M059J (cell line): ENCODE measurements at places on chromosomes 6 and 20. TPM values are rescaled to one million over a fixed set of nuclear protein-coding genes. Genes with fewer than 3 reads are reported as not detected.

Gene PGBD1
- total RNA-seq: 10.5 and 11.9 TPM in 2 replicates

GRCh38 chr20:402496-402885 lies 5.6 kb upstream of the RBCK1 start:
- DNase-seq: no peak

- DNase-seq: no peak
Measured at GRCh38 chr6:27290065-27290849, 21.8 kb downstream of the POM121L2 start.

- DNase-seq: no peak
Measured at GRCh38 chr6:166565084-166565967, 21.2 kb downstream of the RAMACL start.

Gene C20orf141
- total RNA-seq: not detected in 2 replicates

- no peak for DNase-seq
Measured at GRCh38 chr20:45427236-45428149, 11.6 kb downstream of the PIGT start.

Gene CST7
- 4.2 and 6.8 TPM in 2 replicates for total RNA-seq

Gene UNC5CL
- total RNA-seq: 0.02 and 0.20 TPM in 2 replicates

- no peak for DNase-seq
Measured at GRCh38 chr6:43493833-43494232, 16.3 kb downstream of the LRRC73 start.

Gene TPD52L2
- 130 and 152 TPM in 2 replicates for total RNA-seq

GRCh38 chr6:11218538-11219399 lies 13.7 kb downstream of the NEDD9 start:
- DNase-seq: no peak

DNA sequence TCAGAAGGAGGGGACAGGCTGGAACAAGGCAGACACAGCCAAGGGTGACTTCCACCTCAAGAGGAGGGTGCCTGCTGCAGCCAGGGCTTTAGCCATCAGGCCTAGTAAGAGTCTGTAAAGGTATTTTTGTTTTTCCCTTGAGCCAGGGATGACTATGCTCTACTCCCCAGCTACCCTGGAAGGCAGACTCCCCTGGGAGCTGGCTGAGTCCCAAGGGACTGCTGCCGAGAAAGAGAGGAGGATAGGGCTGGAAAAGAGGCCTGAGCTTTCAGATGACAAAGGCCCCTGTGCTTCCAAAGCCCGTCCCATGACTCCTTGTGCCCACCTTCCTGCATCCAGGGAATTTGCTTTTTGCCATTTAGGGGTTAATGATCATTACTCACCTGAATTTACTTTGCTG lies 14.0 kb upstream of the GSTA4 start:
- no peak for DNase-seq

DNA sequence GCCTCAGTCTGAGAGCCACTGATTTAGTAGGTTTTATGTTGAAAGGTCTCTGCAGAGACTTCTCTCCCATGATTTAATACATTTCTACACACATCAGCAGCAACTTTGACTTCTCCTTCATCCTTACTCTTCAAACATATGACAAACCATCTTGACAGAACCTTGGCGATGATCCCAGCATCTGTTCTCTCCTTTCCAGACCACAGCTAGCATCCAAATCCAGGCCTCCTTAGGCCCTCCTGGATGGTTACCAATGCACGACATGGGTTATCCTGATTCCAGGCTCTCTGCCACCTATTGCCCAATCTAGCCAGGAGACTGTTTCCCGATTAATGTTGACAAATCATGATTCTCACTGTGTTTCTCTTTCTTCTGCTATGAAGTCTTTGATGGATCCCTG lies 16.8 kb downstream of the LAMA4 start:
- DNase-seq: peak; percentile 96

Gene DNPH1
- total RNA-seq: 19.3 and 24.3 TPM in 2 replicates

Gene MEI4
- total RNA-seq: not detected in 2 replicates

DNA sequence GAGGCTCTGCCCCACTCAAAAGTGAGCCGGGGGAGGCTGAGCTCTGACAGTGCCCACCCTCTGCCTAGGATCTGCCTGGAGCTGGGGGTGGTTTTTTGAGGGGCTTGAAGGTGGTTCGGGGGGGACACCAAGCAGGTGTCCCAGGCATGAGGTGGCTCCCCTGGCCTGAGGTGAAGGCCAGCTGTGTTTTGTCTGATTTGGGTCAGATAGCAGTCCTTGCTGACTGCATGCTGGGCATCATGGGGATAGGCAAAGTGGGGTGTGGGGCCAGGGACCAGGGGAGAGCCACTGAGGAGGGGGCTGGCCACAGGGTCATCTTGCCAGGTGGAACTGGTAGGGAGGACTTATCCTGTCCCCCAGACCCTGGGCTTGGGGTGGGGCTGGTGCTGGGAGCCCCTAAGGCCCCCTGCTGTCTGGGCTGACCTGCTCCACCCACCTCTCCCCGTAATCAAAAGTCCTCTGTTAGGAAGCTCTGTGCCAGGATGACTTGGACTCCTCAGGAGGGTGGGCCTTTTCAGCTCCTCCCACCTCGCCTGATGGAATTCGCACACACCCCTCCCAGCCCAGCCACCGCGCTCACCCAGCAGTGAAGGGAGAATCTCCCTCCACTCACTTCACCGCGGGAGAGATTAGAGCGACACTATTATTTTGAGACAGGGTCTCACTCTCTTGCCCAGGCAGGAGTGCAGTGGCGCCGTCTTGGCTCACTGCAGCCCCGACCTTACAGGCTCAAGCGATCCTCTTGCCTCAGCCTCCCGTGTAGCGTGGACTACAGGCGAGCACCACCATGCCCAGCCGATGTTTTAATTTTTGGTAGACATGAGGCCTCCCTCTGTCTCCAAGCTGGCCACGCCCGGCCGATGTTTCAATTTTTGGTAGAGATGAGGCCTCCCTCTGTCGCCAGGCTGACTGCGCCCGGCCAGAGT lies 1.5 kb upstream of the COL9A3 start:
- peak; percentile 58 for DNase-seq

DNA sequence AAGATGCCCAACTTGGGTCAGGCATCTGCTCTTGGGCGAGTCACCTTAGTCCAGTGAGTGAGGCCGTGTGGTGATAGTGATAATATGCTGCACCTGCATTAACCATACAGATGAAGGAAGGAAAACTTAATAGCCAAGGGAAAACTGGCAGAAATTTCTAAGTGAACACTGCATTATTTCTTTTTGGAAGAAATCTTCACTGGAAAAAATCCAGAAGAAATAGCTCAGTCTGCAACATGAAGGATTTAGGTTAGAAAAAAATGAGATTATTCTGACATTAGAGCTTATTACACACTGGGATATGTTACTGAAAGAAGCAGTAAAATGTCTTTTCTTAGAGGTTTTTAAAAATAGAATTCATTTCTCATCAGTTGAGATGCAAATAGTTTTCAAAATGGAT lies 947.3 kb downstream of the KIF16B start:
- no peak for DNase-seq

DNA sequence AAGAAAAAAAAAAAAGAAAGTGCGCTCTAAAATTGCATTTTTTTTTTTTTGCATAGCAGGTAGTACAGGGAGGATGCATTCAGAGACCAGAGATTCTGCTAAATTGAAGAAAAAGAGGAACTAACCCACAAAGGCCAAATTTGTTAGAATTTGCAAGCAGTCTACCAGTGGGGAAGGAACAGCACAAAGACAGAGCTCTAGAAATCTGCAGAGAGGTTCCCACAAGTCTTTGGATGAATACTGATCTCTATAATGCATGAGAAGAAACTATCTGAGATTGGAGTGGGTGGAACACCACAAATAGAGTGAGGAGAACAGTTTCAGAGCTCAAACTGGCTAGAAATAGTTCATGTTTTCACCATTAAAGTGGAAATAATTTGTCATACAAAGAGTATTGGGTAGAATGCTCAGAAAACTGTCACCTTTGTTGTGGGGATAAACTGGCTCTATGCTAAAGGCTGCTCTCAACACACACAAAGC lies 79.6 kb upstream of the AHI1 start:
- no peak for DNase-seq

DNA sequence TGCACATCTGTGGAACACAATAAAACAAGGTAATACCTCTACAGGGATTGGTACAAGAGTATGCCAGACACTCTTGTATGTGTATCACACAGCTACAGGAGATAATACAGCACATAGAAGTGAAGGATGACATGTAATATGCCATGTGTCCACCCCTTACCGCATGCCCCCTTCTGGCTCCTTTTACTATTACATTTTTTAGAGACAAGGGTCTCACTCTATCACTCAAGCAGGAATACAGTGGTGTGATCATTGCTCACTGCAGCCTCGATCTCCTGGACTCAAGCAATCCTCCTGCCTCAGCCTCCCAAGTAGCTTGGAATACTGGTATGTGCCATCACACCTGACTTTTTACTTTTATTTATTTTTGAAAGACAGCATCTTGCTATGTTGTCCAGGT lies 4.2 kb upstream of the NCR3 start:
- peak; percentile 59 for DNase-seq

- DNase-seq: no peak
Measured at GRCh38 chr6:136761227-136761922, 30.9 kb downstream of the MAP3K5 start.

- DNase-seq: peak; percentile 84
Measured at GRCh38 chr6:44177691-44178423, 19.2 kb downstream of the CAPN11 start.

Gene TRIM10
- total RNA-seq: not detected in 2 replicates

- peak; percentile 100 for DNase-seq
Measured at GRCh38 chr6:100300221-100300736, 164.4 kb downstream of the SIM1 start.

DNA sequence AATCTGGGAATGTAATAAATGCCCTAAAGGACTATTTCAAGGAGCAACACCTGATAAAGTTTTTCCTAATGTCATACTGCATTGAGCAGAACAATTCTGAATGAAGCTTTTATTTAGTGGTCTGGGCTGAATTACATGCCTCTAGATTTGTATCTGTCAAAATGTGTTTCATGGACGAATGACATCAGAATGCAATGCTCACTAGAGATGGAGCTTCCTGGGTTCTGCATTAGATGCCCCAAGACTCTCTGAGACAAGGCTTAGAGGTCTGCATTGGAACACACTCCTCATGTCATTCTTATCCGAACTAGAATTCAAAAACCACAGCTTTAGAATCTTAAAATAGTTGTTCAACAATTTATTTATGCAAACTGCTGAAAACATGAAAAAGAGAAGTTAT lies 62.0 kb downstream of the SYNE1 start:
- DNase-seq: no peak

Gene ZNF76
- total RNA-seq: 12.5 and 20.8 TPM in 2 replicates

DNA sequence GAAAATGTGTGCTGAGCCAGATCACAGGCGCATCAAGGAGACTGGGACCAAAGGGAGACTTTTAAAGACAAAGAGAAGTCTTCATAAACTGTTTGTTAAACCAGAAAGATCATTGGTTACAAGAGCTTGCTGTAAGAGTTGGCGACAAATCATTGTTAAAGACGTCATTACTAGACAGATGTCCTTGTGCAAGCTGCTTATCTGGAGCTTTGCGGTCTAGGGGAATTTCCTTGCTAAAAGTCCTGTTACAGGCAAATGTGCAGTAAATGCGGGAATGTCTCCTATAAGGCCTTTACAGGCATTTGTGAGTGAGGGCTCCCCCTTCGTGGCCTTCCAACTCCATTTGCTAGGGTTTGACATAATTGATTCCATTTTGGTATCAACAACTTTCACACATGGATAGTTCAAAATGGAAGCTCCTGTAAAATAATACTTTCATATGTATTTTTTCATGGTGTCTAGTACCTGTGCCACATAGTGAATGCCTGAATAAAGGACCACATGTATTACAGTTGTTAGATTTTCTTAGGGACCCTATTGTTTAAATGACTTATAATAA lies 362.4 kb downstream of the UTRN start:
- DNase-seq: no peak

Gene CCM2L
- not detected in 2 replicates for total RNA-seq

Gene DUSP15
- total RNA-seq: 0.91 and 3.2 TPM in 2 replicates

Gene RBM24
- 24.1 and 27.9 TPM in 2 replicates for total RNA-seq

DNA sequence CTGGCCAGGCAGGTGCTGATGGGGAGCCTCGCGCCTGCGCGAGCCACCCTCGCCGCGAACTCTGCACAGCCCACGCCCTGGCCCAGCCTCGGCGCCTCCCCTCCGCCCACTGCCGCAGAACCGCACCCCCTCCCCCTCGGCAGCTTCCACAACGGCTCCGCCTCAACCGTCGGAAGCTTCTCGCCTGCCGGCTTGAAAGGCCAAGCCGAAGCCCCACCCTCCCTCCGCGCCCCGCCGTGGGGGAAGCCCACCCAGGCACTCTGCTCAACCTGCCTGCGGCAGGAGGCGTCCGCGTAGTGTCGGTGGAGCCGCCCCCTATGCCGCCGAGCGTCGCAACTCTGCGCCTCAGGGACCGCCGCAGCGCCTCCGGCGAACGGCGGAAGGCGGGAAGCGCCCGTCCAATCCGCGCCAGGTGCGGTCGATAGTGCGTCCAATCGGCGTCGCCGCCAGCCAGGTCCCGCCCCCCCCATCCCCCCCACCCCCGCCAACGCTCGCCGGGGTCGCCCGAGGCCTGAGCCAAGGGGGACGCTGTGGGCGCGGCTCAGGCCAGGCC lies at the start of gene SYCP2:
SYCP2 (minus strand) TSS at position 342 of the 553 bp plus-strand sequence. CDS start 11,224 bp downstream, outside the sequence.
- no peak for DNase-seq

- no peak for DNase-seq
Measured at GRCh38 chr6:141719476-141719875, 413.2 kb upstream of the GJE1 start.

Gene TMEM14A
- total RNA-seq: 124 and 158 TPM in 2 replicates

DNA sequence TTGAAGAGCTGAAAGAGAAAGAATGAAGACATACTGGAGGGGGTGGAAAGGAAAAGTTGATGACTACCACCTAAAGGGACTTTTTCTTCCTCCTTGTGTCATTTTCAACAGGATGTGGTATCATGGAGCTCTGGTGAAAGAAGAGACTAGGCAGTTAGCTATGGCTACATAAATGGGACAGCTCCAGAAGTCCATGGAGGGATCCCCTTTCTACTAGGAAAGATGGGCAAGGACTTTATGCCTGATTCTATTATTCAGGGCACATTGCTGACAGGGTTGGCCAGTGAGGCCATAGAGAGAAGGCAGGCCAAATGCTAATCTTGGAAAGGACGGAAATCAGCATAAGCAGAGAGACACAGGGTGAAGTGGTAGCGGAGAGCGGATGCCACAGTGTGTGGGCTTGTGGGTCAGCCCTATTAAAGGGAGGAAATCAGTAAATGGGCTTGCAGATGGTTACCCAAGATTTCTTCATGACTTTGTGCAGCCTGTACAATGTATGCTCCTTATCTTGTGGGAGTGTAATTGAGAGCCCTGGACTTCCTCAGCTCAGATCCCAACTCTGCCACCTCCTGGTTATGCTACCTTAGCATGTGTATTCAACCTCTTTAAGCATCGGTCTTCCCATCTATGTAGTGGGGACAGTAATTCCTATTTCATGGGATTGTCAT lies 77.4 kb upstream of the TMEM170B start:
- DNase-seq: peak; percentile 78

DNA sequence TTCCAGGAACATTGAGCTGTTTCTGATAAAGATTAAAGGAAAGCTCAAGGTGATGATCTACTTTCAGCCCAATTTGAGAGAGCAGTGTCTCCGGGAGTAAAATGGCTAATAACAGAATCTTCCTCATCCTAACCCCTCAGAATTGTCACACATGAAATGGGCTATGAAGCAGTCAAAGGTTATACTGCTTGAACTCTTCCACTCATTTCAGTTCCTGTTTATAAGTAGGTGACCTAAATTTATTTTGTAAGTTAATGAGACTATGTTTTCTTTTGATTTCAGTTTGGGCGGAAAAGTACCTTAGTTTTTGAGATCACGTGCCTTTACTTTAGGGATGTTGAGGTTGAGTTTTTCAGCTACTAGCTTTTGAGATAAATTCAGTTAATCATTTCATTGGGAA lies 47.2 kb downstream of the QKI start:
- DNase-seq: no peak
